ENCODE measurements at places on chromosomes 5 and 9.

DNA sequence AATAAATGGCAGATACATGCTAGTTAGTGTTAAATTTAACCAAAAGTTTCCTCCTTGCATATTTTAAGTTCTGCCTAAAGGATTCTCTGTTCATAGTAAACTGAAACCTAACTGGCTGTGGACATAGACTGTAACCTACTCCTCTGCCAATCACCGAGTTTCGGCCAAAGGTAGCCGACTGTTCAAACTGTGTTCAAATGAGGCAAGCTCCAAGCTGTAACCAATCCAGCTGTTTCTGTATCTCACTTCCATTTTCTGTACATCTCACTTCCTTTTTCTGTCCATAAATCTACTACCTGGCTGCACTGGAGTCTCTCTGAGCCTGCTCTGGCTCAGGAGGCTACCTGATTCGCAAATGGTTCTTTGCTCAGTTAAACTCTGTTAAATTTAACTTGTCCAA is 44.1 kb downstream of the KCNV2 start:
- no peak for DNase-seq

DNA sequence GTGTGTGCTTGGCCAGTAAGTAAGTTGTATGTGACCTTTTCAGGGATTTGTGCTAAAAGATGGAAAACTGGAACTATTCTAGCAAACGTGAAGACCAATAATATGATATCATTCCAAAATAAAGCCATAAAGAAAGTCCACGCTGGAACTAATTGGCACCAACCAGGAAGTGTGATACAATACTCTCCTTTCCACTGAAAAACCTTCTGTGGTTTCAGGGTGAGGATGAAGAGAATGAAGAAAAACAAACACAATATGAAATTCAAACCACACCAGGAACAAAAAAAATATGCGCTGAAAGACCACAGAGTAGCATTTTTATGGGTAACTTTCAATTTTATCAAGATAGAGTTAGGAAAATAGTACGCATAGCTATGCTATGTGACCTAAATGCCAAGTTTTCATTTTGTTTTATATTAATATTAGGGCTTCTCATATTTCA is 105.8 kb downstream of the EFNA5 start:
- no peak for DNase-seq

GRCh38 chr5:7246287-7246686 is 149.7 kb upstream of the ADCY2 start:
- no peak for DNase-seq

GRCh38 chr9:135139366-135139959 is 52.0 kb downstream of the OLFM1 start:
- no peak for DNase-seq

GRCh38 chr9:89732295-89732938 is 127.6 kb downstream of the GADD45G start:
- no peak for DNase-seq

Measured in D341Med (cell line).